ENCODE measurements at places on chromosomes 4 and X. TPM values are rescaled to one million over a fixed set of nuclear protein-coding genes. Genes with fewer than 3 reads are reported as not detected.

- no peak for DNase-seq
- H3K27me3 ChIP-seq, result no peaks in the 10 kb centered on the region
- no peaks in the 10 kb centered on the region for H3K36me3 ChIP-seq
- H3K27ac ChIP-seq, result no peak overlapping the region
- no peaks in the 10 kb centered on the region for H3K4me1 ChIP-seq
These were observed 213.2 kb upstream of the UGT8 start for GRCh38 chr4:114385195-114385985.

Gene PROM1
- total RNA-seq, result 60.8 TPM

Gene CA5B
- 5.7 TPM for total RNA-seq

- H3K4me3 ChIP-seq, result no peak overlapping the region
- no peaks in the 10 kb centered on the region for H3K27me3 ChIP-seq
- H3K36me3 ChIP-seq, result peaks cover 6% of the 10 kb centered on the region
- H3K27ac ChIP-seq, result no peak overlapping the region
- H3K4me1 ChIP-seq, result no peaks in the 10 kb centered on the region
These were observed 940.9 kb downstream of the FSTL5 start for GRCh38 chr4:161222889-161223288.

DNA sequence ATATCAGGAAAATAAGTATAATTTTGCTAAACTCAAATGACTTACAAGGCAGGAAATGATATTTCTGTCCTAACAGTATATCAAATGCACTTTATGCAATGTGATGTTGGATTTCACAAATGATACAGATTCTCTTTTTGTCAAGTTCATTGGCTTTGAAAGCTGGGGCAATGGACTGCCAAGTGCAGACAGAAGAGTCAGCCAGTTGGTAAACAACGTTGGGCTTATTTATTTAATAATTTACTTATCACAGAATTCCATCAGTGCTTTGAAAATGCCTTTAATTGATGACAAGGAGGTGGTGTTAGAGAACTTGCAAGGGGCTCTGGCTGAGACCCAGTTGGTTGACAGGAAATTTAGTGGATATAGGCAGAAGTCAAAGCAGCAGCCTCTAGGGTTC lies 79.9 kb upstream of the ADGRG2 start:
- no peaks in the 10 kb centered on the region for H3K4me1 ChIP-seq
- H3K4me3 ChIP-seq, result no peak overlapping the region
- H3K27me3 ChIP-seq, result peaks cover 3% of the 10 kb centered on the region
- DNase-seq, result no peak

DNA sequence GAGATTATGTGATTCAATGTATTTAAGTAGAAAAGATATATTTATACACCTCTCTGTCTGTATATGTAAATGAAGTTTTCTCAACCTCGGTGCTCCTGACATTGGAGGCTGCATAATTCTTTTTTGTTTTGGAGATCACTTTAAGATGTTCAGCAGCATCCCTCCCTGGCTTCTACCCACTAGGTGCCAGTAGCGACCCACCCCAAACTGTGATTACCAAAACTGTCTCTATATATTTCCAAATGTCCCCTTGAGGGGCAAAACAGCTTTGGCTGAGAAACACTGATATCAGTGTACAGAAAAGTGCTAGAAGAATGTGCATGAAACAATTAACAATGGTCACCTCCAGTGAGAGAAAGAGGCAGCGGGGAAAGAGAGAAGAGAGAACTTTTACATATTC lies 51.2 kb downstream of the DCX start:
- DNase-seq, result no peak
- H3K4me1 ChIP-seq, result peaks cover 6% of the 10 kb centered on the region
- H3K36me3 ChIP-seq, result no peaks in the 10 kb centered on the region
- H3K4me3 ChIP-seq, result no peak overlapping the region
- no peak overlapping the region for H3K27ac ChIP-seq
- no peaks in the 10 kb centered on the region for H3K27me3 ChIP-seq

DNA sequence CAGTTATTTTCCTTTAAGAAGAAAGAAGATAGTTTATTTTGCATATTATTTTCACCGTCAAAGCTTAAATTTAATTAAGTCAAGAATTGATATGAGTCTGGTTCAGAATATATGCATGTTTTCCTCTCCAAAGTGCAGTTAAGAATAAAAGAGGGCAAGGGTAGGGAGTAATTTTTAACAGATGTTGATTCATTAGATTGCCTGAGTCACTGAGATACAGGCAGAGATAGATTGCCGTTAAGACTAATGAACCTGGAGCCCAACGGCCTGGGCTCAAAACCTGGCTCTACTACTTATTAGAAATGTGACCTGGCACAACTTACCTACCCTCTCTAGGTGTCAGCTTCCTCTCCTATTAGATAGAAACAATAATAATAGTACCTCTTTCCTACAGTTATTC lies 1037.4 kb upstream of the PABPC4L start:
- H3K4me3 ChIP-seq, result no peak overlapping the region
- no peaks in the 10 kb centered on the region for H3K27me3 ChIP-seq
- H3K36me3 ChIP-seq, result no peaks in the 10 kb centered on the region
- no peak overlapping the region for H3K27ac ChIP-seq
- no peak for DNase-seq
- no peaks in the 10 kb centered on the region for H3K4me1 ChIP-seq

Measured in neural crest cell (in vitro differentiated cells).